Stimulated activated CD8-positive, alpha-beta memory T cell treated with anti-CD3 and anti-CD28 coated beads, Interleukin-4, amount 100 ng/mL, for 24 hours (primary cell): ENCODE measurements at places on chromosomes 11 and 22.

- DNase-seq = no peak
Observed at GRCh38 chr22:19509923-19510322, 14.3 kb downstream of the CLDN5 start.

DNA sequence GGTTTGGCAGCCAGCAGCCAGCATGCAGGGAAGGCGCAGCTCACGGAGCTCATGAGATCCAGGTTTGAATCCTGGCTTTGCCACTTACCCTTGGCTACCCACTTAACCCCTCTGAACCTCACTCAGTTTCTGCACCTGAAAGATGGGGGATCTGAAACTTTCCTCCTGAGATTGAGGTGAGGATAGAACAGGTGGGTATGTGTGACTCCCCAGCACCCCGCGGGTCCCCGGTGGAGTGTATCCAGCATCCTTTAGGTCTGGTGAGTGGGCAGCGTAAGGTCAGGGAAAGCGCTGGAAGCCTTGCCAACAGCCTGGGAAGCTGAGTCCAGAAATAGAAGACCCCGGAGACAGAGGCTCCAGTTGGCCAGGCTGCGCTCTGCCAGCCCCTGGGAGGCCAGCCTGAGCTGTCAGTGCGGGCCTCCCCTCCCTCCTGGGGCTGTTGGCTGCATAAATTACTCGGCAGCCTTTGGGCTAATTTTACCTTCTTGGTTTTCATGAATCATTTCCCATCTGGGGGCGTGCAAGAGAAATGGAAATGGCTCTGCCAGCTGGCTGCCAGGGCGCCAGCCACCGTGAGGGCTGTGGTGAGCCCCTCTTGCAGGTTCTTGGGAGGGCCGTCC, 17.6 kb downstream of the PRDM11 start:
- DNase-seq = no peak

DNA sequence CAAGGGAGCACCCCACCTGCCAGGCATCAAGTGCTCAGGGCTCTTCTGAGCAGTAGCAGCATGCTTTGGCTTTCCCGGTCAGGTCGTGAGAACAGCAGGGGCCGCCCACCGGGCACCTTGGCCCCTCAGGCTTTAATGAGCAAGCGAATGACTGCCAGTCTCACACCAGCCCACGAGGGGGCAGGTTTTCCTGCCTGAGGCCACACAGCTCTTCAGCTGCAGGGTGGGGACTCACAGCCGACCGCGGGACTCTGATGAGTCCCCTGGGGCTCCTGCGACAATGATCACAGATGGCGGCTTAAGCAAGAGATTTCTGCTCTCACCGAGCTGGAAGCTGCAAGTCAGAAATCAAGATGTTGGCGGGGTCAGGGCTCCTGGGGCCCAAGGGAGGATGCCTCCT, 14.3 kb upstream of the FGF19 start:
- no peak for DNase-seq

DNA sequence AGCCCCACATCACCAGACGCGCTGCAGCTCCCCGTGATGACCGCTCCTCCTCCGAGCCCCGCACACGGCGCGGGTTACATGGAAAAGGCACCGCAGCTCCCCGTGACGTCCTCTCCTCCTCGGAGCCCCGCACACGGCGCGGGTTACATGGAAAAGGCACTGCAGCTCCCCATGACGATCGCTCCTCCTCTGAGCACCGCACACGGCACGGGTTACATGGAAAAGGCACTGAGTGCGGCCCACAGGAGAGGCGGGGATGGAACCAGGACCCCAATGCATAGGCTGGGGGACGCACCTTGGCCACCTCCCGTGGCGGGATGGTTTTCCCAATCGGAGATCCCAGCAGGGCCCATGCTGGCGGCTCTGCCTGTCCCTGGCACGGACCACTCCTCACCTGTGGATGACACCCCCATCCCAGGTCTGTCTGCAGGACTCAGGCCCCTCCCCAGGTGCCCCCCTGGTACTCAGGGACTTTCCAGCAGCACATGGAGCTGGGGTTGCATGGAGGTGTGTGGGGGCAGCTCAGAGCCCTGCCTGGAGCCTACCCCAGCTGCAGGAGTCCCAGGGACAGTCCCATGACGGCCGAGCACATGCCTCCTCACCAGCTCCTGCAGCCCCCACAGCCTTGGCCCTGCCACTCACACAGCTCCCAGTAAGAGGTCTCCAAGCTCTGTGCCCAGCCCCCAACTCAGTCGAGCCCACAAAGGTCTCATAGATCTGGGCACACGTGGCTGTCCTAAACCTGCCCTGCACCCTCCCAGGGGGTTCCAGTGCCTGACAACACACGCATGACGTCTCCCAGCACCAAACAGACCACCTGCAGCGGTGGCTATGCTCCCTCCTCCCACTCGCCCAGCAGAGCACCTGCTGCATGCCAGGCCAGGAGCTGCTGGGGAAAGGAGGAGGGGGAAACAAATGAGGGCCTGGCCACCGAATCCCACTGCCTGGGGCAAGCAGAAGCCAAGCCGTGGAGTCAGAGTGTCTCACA, 166.6 kb downstream of the BRD1 start:
- no peak for DNase-seq

DNA sequence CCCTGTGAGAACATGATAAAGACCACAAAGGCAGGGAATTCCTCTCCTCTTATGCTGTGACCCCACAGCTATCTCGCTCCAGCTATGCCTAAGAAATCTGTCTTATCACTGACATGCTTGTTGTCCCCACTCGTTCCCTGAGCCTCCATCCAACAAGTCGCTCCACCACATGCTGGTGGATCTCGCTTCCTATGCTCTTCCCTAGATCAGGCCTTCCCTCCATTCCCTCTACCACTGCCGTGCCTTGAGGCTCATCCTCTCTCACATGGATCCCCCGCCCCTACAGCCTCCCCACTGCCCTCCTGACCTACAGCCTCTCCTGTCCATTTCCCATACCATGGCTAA, 1.4 kb upstream of the DGAT2 start:
- DNase-seq = no peak

GRCh38 chr11:936199-936598, 10.5 kb downstream of the AP2A2 start:
- DNase-seq = no peak

GRCh38 chr22:46355369-46355995, 20.0 kb downstream of the TRMU start:
- peak; percentile 52 for DNase-seq

DNA sequence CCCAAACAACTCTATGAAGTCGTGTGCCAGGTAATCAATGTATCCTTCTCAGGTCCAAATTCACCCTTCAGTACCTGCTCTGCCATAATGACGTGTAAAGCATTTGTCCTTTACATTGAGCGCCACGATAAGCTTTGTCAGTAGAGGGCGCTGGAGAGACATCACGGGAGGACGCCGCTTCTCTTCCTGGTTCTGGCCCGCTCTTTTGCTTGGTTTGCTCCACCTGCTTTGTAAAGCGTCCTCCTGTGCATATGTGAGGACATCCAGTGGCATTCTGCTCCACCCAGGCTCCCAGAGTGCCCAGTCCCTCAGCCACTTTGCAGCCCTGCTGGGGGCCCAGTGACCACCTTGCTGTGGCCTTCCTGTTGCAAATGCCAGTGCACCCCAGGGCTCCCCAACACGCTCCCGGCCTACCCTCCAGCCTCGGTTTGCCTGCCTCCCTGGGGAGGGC, 61.1 kb downstream of the WT1 start:
- DNase-seq = peak; percentile 15

GRCh38 chr11:114252767-114253166, 43.4 kb upstream of the NNMT start:
- no peak for DNase-seq

DNA sequence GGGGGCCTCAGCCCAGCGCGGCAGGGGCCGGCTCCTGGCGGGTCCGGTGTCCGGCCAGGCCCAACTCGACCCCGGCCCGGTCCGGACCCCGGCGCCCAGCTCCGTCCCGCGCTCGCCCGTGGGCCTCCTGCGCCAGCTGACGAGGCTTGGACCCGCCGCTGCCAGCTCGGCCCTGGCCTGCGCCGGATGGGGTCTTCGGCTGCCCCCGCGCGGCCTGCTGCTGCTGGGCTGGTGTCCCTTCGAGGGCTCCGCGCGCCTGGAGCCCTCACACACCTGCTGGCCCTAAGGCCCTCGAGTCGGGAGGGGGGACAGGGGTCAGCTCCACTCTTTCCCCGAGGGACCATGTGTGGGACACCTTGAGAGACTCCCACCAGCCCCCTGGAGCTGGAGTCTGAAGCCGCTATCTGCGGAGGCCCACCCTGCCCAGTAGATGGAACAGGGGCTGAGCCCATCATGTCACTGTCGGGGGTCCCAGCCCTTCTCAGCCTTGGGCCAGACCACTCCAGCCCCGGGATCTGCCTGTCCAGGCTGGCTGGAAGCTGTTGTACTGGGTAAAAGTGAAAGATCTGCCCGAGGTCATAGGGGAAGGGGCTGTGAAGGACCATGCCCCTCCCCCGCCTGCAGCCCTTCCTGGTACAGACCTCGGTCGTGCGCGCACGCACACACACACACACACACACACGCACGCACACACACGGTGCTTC, 768 bp upstream of the CDKN1C start:
- DNase-seq = no peak

DNA sequence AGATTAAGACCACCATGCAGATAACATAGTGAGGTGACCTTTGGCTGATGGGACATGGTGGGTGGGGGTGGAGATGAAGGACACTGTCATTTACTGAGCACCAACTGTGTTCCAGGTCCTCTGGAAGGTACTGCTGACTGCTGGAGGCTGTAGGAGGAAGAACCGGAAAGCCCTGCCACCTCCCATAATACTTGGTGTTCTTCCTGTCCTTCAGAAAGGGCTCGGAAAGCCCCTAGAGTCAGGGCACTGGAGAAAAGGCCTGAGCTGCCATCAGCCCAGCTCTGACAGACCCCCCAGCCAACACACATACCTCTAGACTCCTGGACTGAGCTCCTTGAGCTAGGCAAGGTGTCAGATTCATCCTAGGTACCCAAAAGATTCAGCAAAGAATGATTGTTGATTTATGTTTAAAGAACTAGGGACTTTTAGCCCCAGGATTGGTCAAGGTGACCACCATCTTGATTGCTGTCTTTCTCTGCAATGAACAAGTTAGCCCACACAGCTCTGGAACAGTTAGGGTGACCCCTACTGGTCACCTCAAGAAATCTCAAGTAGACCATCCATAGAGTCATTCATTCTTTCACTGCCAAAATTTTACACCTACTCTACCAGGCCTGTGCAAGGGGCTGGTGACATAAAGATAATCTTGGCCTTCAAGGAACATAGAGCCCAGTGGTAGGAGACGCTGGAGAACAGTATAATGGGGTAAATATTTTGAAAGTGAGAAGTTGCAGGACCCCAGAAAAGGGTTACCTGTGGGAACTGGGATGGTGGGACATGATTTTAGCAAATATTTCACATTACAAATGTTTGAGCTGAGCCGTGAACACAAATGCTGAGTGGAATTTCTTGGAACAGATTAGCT, 39.4 kb downstream of the IRAG1 start:
- DNase-seq = no peak

GRCh38 chr11:69358398-69359020, 64.6 kb downstream of the MYEOV start:
- no peak for DNase-seq

- DNase-seq = no peak
Observed at GRCh38 chr11:116093481-116094270, 589.5 kb upstream of the CADM1 start.

- DNase-seq = no peak
Observed at GRCh38 chr11:119144825-119145486, 3.9 kb upstream of the ABCG4 start.

DNA sequence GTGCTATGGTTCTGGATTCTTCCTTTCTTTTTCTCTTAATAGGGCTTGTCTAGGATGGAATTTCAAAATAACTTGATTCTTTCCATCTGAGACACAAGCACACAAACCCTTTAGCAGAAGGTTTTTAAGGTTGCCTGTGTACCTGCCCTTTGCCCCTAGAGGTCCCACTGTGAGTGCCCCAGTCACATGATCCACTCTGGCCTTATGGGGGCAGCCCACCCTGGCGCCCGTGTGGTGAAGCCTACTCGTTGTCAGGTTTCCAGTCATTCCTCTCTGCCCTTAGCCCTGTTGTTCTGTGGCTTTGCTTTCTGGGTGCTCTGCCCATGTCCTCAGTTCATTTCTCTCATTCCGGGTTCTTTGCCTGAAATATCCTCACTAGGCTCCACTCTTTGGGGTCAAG, 51.8 kb downstream of the ZNRF3 start:
- no peak for DNase-seq

DNA sequence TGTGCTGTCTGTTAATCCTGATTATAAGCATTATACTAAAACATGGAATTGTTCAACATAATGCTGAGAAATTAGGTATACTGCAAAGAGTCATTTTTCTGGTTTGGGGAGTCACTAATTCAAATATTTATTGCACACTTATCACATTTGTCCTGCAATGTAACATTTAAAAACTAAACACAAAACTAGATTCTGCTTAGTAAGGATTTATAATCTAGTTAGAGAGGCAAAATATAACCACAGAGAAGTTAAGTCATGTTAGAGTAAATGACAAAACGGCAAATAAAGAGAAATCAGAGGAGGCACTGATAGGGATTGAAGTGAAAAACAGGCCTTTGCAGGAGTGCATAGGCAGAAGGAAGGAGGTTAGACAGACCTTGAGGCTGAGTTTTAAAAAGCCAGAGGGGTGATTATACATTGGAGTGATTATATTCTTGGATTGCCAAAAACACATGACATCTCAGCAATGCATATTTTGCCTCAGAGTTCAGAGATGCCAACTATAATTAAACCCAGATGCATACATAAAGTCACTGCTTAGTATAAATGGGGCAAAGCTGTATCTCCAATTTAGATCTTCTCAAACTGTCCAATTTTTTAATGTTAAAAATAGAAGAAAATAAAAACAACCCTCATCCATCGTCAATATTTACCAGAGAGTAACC, 49.7 kb downstream of the CCDC34 start:
- DNase-seq = no peak

DNA sequence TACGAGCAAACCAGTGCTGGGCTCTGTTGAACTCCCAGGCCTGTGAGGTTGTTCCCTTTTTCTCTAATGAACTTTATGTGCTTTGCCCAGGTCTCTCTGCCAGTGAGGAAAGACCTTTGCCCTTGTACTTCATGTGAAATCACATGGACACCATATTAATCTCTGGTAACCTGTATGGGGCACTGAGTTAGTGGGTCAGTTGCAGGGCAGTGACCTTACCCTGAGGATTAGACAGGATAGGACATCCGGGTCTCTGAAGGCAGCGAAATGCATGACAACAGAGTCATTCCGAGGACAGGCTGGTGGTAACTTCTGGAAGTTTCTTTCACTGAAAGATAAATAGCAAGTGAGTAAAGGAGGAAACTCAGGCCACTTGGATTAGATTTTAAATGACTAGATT, 93.7 kb downstream of the ZBTB16 start:
- no peak for DNase-seq

DNA sequence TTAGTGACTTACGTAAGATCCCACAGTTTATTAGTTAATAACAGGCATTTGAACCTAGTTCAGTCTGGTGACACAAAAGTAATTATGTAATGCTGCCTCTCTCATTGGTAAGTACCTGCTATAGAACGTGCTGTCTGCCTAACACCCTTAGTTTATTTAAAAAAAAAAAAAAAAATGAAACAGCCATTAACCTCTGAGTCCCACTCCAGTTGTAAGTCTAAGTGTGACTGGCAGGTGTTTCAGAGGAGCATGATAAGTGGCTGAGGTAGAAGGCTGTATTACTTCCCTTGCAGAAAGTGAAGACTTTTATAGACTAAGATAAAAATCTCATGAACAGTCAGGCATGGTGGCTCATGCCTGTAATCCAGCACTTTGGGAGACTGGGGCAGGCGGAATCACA, 140.5 kb downstream of the TRIM44 start:
- no peak for DNase-seq
